Activated CD4-positive, alpha-beta T cell treated with anti-CD3 and anti-CD28 coated beads, Interleukin-2, amount 50 U/mL, for 1 hour (primary cell): ENCODE measurements at places on chromosomes 4 and X.

GRCh38 chrX:130658310-130658709, 244.7 kb downstream of the ENOX2 start:
- DNase-seq: no peak

- no peak for DNase-seq
These were observed 56.7 kb downstream of the MID1IP1 start for GRCh38 chrX:38857736-38858523.

- no peak for DNase-seq
These were observed 184.2 kb upstream of the CTSO start for GRCh38 chr4:156137679-156138473.

- DNase-seq: no peak
These were observed 60.2 kb upstream of the CBR4 start for GRCh38 chr4:169070071-169070894.

DNA sequence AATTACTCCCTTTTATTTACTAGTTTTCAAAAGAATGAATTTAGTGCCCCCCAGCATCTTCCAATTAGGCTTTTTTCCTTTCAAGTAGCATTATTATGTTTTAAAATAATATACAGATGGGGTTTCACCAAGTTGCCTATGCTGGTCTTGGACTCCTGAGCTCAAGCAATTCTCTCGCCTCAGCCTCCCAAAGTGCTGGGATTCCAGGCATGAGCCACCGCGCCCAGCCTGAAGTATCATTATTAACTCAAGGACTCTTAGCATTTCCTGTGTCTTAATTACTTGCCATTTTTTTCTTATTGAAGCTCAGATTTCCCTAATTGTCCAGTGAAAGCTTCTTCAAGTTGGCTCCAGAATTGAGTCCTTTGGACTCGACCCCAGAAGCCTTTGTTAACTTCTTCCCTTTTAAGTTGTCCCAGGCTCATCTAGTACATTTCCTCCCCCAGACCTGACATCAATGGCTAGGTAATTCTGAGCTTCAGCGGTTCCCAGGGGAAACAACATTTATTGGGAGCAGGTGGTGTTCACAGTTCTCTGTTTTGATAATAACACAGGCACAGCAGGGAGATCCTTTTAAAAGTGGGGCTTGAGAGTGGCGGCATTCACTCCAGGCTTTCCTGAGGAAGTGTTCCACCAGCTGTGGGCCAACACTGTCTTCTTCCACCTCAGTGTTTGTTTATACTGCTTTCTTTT, 10.0 kb downstream of the SAT1 start:
- no peak for DNase-seq

DNA sequence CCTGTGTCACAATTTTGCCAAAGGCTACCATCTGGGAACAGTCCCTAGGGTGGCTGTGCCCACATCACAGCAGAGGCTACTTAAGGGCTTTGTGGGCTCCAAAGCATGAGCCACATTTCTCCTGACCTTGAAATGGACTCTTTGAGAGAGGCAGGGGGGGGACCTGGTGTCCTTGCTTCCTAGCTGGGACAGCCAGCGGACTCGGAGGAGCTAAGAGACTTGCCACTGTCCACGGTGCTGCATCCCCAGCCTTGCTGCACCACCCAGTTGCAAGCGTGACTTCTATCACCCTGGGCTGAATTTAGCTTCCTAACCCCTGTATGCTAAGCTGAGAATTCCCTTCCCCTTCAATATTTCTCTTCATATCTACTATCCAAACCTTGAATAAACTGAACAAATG, 99.0 kb downstream of the PHKA2 start:
- no peak for DNase-seq

- DNase-seq: no peak
These were observed 73.1 kb downstream of the MAGEB17 start for GRCh38 chrX:16240231-16240905.

DNA sequence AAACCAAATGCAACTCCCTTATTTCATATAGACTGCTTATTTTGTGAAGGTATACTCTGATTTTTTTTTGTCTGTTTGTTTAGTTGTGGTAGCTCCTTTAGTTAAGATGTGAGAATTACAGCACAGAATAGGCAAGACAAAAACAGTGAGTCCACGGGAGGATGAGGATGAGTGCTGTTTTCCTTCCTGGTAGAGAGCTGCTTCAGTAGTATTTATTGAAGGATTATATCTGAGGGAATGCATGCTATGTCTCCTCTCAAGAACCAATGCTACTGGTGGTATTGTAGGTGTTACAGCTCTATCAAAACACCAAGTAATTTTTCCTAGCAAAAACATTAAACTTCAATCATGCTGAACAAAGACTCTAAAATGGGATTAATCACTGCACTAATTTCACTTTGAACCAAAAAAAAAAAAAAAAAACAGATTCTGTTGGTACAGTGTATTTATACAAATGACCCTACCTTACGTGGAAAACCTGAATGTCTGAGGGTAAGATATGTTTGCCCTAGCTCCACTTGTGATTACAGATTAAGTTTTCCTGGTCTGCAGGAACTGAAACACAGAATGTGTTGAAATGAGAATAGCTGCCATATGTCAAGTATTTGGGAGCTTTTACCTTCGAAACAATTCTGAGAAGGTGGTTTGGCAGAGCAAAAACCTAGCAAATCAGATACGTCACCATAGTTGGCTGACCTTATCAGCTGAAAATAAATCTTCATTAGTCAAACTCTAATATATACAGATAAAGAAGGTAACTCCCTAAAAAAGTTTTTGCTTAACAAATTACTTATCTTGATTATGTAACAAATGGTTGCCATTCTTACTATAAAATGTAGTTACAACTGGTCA, 40.3 kb downstream of the PPP3CA start:
- DNase-seq: no peak

DNA sequence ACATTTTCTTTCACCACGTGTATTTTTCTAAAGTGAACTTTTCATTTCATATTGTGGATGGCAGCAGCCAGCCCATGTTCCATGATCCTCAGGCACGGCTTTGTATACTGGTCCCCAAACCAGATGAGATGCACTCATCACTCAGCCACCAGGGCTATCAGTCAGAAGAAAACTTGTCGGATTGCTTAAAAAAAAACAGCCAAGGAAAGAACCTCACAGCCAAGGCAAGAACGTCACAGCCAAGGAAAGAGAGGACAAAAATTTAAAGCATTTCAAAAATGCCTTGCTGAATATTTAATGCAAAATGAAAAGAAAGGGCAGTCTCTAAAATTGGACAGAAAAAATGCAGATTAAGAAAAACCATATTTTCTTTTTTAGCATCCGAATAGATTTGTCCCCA, 333.3 kb downstream of the PDGFC start:
- no peak for DNase-seq

- no peak for DNase-seq
These were observed 55.5 kb downstream of the PSAPL1 start for GRCh38 chr4:7379186-7379585.

DNA sequence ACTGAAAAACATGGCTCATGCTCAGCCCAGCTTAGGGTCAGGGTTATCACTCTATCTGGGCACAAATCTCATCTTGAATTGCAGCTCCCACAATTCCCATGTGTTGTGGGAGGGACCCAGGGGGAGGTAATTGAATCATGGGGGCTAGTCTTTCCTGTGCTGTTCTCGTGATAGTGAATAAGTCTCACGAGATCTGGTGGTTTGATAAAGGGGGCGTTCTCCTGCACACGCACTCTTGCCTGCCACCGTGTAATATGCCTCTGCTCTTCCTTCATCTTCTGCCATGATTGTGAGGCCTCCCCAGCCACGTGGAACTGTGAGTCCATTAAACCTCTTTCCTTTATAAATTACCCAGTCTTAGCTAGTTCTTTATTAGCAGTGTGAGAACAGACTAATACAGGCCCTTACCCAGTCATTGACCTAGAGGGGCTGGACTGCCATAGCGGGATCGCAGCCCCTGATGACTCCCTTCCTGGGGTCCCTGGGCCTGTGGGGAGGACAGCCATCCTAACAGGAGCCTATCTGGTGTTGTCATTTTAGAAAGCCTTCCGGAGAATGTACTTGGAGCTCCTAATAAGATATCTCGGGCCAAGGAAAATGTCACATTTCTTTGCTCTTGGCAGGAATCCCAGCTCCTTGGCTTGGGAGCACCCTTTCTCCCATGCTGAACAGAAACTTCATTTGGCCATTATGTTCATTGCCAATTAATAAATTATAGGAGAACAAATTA, 112.6 kb downstream of the PHKA2 start:
- DNase-seq: no peak

DNA sequence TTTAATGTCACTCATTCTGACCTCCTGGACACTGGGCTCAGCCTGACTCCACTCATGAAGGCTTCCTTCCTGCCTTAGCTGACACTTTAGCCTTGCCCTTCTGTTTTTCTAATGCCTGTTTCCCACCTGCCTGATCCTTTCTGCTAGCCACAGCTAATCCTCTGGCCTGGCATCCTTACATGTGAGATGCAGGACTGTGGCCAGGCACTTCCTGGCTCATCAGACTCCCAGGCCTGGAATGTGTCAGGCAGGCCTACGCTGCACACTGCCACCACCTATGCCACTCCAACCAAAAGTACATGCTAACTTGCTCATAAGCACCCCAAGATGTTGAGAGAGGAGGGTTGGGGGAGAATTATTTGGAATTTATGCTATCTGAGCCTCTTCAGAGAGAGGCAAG, 138.8 kb upstream of the NALF2 start:
- no peak for DNase-seq

DNA sequence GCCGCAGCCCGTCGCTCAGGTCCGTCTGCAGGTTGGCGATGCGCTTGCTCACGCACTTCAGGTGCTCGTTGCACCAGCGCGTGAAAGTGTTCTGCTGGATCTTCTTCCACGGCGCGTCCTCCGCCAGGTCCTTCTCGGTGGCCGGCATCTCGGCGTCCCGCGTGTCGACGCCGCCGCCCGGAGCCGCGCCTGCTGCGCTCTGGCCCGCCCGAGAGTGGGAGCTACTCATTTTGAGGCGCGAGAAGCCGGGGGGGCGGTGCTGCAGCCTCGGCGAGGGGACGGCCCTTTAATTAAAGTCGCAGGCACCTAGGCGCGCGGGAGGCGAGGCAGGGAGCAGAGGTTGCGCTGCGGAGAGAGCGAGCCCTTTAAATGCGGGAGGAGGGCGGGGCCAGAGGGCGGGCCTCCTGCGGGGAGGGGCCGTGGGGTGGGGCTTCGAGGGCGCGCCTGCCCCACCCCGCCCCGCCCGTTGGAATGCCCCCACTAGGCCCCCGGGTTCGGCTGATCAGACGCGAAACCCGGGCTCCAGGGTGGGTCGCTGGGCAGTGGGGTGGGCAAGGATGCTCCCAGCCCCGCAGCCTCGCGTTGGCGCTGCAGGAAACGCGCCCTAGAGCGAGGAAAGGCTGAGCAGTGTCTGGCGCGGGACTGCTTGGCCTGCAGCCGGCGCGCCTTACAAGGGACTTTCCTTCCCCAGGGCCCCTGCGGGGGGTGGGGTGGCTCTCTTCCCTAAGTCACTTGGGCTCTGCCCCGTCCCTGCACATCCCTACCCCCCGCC, 3.2 kb downstream of the FLNA start:
- DNase-seq: peak; percentile 89

DNA sequence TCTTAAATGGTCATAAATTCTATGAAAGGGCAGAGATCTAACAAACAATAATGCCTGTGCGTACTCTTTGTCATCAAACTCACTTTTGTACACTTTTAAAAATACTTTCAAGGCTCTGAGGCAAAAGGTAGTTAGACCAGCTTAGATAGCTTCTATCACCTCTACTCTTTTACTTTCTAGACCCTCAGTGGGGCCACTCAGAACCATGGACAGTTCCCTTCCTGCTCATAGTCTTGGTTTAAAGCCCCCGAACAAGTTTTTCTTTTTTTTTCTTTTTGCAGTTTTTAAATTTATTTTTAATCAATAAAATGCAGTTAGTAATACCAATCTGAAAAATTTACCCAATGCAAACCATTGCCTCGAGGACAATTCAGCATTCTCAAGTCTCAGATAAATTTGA, 460.5 kb upstream of the CNKSR2 start:
- no peak for DNase-seq

DNA sequence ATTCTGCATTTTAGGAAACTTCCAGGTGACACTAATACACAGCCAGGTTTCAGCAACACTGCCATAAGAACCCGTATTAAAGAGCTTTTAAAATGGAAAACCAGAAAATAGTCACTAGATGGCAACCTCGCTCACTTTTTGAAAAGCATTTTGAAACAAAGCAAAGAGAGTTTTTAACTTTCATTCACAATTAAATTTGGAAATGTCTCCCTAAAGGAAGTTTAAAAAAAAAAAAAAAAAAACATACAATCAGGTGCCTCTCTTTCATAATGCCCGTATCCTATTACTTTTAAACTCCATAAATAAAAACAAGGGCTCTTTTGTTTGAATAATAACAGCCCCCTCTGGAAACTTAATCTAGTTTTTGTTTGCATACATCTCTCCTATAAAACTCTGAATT, 20.3 kb downstream of the MEPE start:
- DNase-seq: no peak

- DNase-seq: no peak
These were observed 33.5 kb downstream of the SNX25 start for GRCh38 chr4:185242749-185243533.

DNA sequence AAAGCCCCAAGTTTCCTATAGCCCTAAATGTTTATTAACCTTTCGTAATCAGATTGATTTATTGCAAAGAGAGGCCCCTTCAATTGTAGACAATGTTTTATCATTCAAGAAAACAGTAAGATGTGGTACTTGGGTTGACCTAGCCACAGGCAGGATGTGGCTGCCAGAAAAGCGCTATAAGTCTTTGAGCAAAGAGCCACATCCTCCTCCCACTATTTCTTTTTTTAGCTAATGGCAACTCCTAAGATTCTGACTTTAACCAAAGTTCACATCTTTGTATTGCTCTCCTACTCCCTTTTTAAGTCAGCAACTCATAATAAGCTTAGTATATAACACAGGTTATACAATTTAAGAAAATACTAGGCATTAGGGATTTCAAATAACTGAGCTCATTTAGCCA, 70.7 kb upstream of the PPP3CA start:
- peak; percentile 12 for DNase-seq

GRCh38 chr4:186472948-186473347, 82.4 kb downstream of the MTNR1A start:
- DNase-seq: no peak

GRCh38 chrX:68922013-68922412, 93.2 kb downstream of the EFNB1 start:
- no peak for DNase-seq

- DNase-seq: no peak
These were observed 51.7 kb upstream of the PDLIM3 start for GRCh38 chr4:185587030-185587426.

DNA sequence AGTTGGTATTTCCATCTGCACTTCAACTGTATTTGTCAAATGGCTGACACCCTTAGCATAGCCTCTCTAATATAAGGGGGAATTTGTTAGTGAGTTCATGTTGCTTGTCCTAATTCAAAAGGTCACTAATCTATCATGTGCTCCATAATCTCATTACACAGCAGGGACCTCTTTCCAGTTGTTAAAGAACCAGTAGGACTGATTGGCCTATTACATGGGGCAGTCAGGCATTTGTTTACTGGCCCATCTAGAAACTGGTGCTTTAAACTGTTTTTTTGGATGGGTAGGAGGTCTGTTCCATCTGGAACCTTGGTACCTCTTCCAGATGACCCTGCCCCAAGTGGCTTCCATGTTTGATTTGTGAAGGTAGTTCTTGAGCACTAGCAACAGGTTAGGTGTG, 11.4 kb downstream of the ANK2 start:
- no peak for DNase-seq
